ENCODE measurements at places on chromosomes 3 and 15.
A peak's percentile ranks its signal among the peaks of the same experiment; 100 is the strongest.

- DNase-seq, result no peak
Observed at GRCh38 chr3:61134532-61134931, 116.7 kb downstream of the FHIT start.

DNA sequence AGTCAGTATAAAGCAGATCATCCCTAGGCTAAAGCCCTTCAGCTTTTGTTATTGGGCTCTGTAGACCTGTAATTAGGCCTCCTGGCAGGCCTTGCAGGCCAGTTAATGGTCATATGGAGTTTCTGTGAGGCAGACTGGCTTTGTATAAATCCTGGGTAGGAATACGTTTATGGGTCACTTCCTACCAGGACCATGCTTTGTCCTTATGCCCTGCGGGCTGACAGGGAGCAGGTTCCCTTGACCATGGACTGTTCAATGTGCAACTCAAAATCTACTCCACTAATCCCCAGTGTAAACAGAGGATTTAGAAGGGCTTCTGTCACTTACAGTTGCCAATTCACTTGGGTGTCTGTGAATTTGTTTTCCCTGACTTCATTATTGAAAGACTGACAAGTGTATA, 202.7 kb upstream of the MLF1 start:
- DNase-seq, result no peak

- DNase-seq, result no peak
Observed at GRCh38 chr3:170835336-170835735, 34.7 kb downstream of the RPL22L1 start.

GRCh38 chr3:16769525-16769924, 115.2 kb upstream of the PLCL2 start:
- DNase-seq, result no peak

DNA sequence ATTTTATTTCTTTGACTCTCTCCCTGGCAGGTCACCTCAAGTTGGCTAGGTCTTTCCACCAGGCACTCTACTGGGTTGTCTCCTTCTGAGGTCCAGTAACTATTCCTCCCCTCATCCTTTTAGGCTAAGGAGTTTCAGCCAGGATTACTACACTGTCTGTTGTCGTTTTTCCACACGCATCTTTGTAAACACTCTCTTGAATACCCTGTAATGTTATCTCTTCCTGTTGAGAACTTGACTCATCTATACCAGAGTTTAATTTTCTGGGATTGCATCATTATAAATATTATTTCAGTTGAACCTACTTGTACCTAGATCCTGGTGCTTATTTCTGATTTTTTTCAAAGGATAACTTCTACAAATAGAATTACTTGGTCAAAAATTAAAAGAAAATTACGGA, 138.3 kb downstream of the SQOR start:
- DNase-seq, result no peak

DNA sequence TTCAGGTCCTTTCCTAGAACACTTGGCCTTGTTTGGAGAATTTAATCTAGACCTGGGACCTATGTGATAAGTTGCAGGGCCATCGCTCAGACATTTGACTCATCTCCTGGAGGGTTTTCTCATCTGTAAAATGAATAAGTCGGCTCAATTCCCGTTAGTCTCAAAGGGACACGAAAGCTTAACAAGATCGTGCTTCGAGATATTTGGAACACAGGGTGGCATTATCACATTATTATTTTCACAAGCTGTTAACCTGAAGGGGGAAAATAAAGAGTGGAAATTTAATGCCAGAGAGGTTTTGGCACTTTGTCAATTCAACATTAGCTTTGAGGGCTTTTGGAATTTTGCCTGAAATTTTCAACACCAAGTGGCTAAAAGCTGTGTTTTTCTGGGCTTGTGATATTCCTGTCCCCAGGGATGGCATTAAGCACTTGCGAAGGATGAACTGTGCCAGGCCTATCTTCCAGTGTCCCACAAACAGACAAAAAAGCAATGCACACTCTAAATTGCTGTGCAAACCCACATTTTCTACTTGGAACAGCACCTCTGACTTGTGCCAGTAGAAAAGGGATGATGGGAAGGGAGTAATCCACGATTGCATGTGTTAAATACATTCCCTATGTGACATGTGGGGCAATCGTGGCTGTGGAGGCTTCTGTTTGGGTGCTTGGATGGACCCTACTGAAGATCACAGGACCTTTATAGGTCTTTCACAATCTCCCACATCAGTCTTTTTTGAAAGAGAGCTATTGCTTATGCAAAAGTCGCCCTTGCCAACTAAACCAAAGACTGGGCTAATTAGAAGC, 478.7 kb downstream of the MFSD1 start:
- peak; percentile 22 for DNase-seq

DNA sequence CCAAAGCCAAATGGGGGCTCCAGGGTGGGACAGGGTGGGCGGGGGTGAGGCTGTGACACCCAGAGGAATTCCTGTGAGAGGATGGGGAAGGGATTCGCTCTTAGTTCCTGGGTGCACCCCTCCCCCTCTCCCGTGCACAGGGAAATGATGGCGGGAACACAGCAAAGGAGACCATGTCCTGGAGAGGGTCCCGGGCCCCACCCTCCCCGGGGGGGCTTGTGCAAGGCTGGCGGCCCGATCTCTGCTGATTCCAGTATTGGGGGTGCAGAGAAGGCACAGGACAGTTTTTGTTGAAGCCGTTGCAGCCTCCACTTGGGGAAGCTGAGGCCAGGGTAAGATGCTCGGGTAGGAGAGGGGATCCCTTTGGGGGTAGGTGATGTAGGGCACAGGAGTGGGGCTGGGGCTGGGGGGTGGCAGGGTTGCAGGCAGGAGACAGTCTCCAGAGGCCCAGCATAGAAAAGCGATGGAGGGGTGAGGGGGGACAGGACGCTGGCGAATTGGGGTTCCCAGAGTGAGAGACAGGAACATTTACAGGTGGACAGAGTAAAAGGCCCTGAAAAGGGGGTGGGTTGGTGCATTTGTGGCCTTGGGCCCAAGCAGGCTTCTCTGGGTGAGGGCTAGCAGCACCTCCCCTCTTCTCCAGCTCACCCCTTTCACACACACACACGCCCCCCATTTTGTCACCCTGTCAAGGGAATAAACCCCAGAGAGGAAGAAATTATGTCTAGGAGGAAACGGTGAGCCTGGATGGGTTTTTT, 38.5 kb downstream of the HMCES start:
- DNase-seq, result no peak

DNA sequence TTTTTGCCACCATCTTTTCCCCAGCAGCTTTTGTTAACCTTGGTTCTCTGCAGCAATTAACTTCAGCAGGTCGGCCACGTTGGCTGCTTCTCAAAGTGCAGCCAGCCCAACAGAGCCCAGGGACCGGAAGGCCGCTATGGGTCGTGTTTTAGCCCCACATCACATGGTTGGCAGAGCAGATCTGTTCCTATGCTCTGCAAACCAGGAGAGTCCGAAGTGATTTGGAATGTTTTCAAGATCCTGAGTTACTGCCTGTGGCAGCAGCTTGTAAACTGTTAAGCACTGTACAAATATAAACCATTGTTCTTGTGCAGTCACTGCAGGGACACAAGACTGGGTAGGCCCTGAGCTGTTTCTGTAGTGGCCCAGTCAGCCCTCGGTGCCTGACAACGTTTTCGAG, 69.6 kb upstream of the MYZAP start:
- no peak for DNase-seq

- DNase-seq, result no peak
Observed at GRCh38 chr15:97804950-97805349, 155.6 kb upstream of the ARRDC4 start.

GRCh38 chr3:122025296-122025695, 3.2 kb upstream of the ILDR1 start:
- no peak for DNase-seq

DNA sequence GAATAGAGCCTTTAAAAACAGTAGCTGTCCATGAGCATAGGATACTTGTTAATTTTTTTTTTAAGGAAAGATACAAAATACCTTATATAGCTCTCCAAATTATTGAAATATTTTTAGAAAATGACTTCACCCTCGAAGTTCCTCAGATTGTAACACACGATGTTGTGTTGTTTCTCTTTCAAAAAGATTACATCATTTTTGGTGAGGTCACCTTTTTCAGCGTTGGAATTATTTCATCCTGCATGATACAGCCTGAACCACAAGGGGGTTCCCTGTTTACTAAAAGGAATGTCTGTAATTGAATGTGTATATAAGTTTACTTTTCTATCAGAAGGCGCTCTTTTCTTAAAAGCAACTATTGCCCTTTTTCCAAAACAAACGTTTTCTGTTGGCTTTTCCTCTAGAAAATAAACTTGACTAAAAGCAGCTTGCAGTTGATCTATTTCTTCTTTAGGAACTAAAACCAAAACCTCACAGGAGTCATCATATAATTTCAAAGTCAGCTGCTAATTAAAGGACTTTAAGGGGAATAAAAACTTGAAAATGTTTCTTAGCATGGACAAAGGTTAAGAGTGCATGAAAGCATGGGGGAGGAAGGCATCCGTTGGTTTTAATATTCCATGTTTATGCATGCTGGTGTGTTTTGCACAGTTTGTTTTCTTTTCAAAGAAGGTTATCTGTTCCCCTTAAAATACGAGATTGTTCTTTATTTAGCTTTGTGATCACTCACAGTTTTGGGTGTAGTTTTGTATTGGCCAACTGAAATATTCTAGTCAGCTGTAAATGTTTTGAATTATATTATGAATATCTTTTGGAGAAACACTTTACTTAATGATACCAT, 29.4 kb downstream of the LYSMD4 start:
- peak; percentile 50 for DNase-seq

GRCh38 chr3:58874795-58875194, 175.0 kb downstream of the CFAP20DC start:
- no peak for DNase-seq

DNA sequence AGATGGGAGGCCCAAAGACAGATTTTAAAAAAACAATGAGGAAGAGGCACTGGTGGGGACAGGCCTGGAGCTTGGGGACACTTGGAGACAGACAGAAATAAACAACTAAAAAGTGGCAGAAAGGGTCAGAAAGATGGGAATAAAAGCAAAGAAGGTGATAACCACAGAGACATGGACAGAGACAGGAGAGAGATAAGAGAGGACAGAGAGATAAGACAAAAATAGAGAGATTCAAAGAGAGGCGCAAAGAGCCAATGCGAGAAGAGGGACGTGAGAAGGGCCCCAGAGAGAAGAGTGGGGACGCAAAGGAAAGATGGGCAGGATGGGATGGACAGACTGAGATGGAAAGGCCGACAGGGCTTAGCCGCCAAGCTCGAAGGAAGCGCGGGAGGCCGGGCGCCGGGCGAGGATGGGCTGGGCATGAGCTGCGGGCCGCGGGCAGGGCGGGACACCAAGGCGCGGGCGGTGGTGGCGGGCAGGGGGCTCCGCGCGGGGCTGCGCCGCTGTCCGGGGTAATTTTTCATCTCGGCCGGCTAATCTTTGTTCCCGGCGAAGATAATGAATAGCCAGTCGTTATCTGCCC, 3.1 kb upstream of the GATA2 start:
- no peak for DNase-seq

DNA sequence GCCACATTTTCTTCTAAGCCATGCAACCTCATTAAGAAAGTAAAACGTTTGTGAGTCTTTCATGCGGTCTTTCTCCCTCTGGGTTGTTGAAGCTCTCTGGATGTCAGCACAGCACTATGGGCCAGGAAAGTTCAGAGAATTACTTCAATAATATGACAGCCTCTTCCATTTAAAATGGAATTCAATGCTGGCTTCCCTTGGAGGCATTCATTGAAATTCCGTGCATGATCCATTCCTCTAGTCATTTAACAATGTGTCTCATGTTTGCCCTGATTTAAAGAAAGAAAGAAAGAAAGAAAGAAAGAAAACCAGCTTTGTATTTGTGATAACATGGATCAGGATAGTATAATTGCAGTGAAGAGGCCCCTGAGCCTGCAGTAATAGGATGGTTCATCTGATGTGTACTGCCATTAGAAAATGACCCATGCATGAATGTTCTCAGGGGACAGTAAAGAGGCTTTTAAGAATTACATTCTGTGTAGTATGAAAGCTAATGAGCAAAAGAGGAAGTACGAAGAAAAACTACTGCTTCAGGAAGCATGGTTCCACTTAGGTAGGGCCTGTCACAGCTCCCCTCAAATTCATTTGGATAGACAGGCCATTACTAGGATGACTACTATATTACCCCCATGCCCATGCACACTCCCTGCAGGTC, 146.0 kb downstream of the ARPP21 start:
- DNase-seq, result no peak

DNA sequence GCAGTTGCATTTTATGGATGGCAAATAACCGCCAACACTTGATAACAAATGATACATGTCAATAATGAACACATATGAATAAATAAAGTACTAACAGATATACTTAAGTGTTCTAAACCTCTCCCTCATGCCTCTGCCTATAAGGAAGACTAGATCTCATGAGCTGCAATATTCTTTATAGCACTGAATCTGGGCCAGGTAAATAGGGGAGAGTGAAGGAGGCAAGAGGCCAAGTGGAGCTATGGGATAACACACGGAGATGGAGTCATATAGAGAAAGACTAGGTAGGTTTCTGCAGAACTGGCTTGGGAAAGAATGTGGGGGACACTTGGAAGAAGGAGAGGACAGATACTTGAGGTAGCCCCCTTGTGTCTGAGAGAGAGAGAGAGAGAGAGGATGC, 354.2 kb upstream of the CFAP20DC start:
- no peak for DNase-seq

GRCh38 chr3:151315846-151316245, 774 bp downstream of the GPR87 start:
- no peak for DNase-seq

DNA sequence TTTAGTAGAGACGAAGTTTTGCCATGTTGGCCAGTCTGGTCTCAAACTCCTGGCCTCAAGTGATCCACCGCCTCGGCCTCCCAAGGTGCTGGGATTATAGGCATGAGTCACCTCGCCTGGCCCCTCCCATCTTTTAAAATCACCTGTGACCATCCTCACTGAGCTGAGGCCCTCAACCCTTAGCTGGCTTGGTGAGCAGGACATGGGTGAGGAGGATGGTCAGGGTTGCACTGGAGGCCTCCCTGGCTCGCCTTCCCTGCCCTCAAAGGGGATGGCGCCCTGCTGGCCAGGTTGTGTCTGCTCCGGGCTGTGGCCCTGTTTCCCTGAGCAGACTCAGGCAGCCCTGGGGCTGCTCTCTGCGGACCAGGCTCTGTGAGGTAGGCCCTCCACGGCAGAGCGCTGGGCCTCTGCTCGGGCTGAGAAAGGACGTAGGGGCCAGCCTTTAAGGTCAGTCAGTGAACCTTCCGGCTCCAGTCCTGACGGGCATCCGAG, 33.7 kb downstream of the SYNM start:
- DNase-seq, result no peak
